ENCODE measurements at places on chromosomes 2 and 18.

- no peak for DNase-seq
Measured at GRCh38 chr2:111117598-111118480, 2.9 kb upstream of the BCL2L11 start.

DNA sequence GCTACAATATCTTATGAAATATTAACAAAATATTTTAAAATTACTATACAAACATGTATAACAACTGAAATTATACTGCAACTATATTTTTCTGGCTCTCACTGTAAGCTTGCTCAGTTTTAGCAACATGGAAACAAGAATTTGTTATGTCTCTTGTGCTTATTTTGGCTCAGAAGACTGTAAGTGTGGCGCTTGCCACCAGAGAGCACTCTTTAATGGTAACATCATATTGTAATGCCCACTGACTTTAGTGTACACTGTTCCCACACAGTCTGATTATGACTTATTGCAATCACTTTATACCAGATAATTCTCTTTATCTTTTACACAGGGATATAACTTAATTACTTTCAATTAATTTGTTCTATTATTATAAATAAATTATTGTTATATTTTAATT is 1500.6 kb upstream of the TMEFF2 start:
- no peak for DNase-seq

- DNase-seq = no peak
Measured at GRCh38 chr2:127536707-127537541, 1.4 kb downstream of the MYO7B start.

DNA sequence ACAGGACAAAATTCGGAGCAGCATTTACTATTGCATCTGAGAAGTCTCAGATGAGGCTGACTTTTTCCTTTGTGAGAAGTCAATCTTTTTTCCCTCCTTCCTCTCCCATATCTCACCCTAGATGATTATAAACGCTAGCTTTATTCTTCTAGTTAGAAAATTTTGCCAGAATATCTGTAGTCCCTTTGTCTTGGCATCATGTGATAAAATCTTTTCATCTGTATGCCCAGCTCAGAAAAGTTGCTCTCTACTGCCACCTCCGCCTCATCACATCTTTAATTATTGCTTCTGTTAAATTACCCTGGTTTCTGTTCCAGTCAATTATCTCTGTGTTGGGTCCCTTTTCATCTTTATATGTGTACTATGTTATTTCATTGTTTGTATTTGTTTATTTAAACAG is 210.8 kb upstream of the SLC35G4 start:
- DNase-seq = no peak

- DNase-seq = no peak
Measured at GRCh38 chr2:141075753-141076152, 1055.1 kb downstream of the LRP1B start.

DNA sequence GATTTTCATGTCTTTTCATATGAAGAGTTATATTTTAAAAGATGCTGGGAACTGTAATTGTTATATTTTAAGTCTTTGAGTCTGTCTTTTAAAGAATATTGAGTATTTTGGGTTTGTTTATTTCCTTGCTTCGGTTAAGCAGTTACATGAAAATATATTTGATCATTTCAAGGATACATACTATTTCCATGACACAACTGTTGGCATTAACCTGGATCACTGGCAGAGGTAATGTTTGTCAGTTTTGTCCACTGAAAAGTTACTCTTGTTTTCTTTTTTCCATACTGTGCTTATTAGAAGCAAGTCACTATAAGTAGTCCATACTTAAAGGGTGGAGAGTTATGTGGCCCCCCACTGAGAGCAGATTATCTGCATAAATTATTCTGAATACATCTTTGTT is 1142.0 kb upstream of the TMEFF2 start:
- DNase-seq = no peak

DNA sequence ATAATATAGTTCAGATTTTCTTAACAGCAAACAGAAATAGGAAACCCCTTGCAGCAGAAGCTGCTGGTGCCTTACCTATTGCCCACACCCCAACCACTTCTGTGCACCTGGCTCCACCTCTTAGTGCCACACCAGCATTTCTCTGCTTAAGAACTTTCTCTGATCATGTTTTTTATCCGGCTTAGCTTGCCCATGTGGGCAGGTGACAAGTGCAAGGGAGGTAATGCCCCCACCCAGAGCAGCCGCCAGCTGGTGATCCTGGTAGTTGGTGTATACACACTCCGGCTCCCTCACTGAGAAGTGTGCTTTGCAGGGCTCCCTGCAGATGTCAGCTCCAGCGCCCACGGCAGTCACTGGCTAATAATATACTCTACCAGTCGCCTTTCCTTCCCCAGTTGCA is 126.3 kb downstream of the ALPK2 start:
- DNase-seq = no peak

GRCh38 chr2:74564222-74564621 is 9.7 kb downstream of the DOK1 start:
- DNase-seq = no peak

- DNase-seq = no peak
Measured at GRCh38 chr2:67055387-67056304, 341.5 kb upstream of the ETAA1 start.

DNA sequence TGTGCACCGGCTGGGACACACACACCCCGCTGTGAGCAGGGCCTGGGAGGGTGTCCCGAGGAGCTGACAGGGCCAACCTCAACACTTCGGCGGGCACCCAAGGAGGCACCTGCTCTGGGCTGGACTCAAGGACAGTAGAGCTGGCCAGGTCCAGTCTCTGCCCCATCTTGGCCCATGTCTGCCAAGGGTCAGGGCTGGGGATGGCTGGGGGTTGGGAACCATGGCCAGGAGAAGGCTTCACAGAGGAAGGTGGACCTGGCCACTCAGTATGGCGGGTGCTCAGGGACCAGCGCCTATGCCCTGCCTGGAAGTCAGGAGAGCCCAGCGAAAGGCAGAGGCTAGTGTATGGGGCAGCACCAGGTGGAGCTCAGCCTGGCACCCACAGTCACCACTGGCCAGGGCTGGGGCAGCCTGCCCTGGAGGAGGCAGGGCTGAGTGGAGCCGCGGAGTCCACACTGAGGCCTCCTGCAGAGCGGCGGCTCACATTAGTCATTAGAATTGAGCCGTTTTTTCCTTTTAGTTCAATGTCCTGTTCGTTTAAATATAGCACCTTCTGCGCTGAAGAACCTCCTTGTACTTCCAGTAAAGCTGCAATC is 4.2 kb downstream of the ERFE start:
- DNase-seq = no peak

DNA sequence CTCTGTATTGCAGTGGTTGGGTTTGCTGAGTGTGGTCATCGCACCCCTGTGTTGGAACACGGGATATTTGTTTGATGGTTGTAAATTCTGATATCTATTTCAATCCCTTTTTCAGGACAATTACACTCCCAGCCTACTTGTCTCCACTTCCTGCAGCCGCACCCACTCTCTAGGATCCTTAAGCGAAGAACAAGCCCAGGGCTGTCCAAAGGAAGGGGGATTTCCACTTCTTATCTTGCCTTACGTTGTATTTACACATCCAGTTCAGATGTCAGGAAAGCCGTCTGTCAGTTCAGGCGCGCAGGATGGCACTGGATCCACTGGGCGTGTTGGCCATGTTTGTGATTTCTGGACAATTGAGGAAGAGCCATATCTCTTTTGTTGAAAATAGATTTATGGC is 834.5 kb upstream of the SALL3 start:
- DNase-seq = no peak

DNA sequence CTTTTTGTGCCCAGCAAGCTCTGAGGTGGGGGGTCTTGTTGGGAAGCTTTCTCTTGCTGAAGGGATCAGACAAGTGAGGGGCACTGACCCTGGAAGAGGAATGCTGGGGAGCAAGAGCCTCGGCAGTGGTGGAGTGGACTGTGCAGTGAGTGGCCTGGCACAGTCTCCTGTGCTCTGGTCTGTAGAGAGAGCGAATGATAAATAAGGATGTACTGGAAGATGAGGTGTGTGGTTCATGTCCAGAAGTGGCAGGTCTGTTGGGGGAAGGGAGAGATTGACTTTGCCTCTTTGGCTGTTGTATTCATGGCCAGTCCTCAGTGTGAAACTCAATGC is 5.3 kb upstream of the SLC20A1 start:
- DNase-seq = no peak

DNA sequence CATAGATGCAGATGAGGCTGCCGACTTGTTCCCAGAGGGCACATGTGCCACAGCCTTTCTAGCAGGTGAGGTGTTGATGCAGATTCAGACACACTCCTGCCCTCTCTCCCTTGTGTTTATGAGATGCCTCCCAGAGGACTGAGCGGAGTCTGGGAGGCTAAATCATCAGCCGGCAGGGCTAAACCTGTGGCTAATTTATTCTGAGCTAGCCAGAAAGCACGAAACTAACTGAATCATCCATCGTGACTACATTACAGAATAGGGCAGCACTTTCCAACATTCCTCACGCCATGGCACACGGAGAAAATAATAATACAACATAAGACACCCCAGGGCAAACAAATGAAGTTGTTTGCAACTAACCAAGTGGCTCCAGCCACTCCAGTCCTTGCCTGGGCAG is 101.7 kb upstream of the FZD7 start:
- DNase-seq = no peak

- DNase-seq = no peak
Measured at GRCh38 chr18:76958692-76959341, 136.5 kb downstream of the ZNF236 start.

All from occipital lobe (tissue), 3 donors.